ENCODE measurements at places on chromosomes 7 and 10.

GRCh38 chr7:107002529-107002998 lies 41.9 kb upstream of the PRKAR2B start:
- DNase-seq: no peak

GRCh38 chr7:70734411-70734810 lies 397.5 kb upstream of the GALNT17 start:
- no peak for DNase-seq

DNA sequence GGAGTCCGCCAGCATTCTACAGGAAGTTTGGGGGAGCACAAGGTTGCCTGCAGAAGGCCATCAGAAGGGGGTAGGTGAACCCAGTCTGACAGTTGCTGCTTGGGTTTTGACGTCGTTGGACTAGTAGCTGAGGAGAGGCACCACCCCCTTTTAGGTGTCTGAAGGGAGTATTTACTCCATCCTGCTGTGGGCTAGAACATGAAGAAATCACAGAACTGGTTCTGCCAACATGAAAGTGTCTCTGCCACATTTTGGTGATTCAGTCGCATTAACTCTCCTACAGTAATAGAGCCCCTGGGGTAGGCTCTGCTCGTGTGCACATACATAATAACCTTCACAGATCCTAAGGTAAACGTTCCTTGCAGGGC lies 834 bp upstream of the TRIL start:
- no peak for DNase-seq

- DNase-seq: no peak
These were observed 10.1 kb downstream of the TBC1D12 start for GRCh38 chr10:94412449-94412848.

DNA sequence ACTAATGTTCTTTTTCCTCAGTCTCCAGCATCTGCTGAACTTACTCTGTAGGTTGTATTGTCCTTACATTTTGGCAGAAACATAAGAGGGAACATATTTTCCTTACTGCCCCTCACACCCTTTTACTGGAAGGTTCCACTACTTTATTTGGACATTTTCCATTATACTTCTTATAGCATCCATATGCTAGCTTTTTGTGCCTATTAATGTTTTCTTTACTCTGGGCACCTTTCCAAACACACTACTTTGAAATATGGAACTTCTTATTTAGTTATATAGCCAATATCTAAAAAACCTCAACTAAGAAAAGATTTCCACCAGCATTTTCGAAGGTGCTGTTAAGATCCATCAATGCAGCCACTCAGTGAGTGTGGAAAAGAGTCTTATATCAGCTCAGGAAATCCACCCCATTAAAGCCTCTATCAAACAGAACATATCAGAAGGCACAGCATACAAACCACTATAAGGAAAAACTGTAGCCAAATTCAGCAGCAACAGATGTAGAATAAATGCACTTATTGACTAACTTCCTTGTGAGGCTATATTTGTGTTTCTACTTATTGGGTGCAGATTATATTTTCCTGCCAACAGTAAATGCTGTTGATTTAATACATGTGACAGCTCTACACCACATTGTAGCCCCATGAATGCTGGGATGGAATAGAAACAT lies 272.5 kb upstream of the SEMA3E start:
- no peak for DNase-seq

GRCh38 chr7:88387368-88387767 lies 80.7 kb upstream of the STEAP4 start:
- no peak for DNase-seq

GRCh38 chr10:12906051-12906541 lies 95.4 kb downstream of the CCDC3 start:
- no peak for DNase-seq

DNA sequence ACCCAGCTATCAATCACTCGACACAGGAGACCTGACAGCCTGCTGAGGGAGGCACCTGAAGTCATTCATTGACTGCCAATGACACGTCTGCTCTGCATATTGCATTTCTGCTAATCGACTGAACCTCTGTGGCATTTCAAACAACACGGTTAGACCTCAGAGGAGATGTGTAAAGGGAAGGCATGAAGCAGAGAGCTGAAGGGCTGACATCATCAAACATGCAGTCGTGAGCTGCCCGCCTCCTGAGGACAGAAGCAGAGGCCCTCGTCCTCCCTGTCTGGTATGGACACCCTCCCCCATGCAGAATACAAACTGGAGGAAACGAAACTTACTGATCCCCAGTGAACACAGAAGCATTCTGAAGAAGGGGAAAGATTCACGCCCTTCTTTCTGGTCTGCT lies 462.6 kb upstream of the MGMT start:
- DNase-seq: no peak

DNA sequence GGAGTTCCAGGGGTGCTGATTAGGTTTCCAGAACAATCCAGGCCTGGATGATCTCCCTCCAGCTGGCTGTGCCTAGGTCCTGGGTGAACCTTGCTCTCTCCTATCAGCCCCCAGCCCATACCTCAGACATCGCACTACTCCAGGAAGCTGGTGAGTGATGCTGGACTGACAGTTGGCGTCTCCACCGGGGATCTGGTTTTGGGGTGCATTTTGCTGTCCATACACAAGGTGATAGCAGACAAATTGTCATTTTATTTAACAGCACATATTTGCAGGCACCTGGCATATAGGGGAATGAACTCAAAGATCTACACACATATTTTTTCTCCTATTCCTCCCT lies 601.2 kb downstream of the LRMDA start:
- no peak for DNase-seq

All from GM13976 (cell line).